ENCODE measurements at places on chromosomes 1 and 21. TPM values are rescaled to one million over a fixed set of nuclear protein-coding genes. Genes with fewer than 3 reads are reported as not detected.

Gene TMEM54
- 2.3 TPM for total RNA-seq

Gene FAM167B
- total RNA-seq = 0.68 TPM

Gene LCE3E
- total RNA-seq = not detected

Gene CA14
- total RNA-seq = not detected

Gene HRNR
- total RNA-seq = not detected

Gene CAMK2N1
- total RNA-seq = 0.83 TPM

Gene TMEM82
- total RNA-seq = not detected

Gene UHMK1
- total RNA-seq = 71.9 TPM

Gene B3GALT5
- not detected for total RNA-seq

Gene EDARADD
- 10.4 TPM for total RNA-seq

Gene CTBS
- total RNA-seq = 22.2 TPM

Gene SPRR1A
- not detected for total RNA-seq

Gene CTH
- total RNA-seq = 6.3 TPM

Gene AMY1C
- total RNA-seq = not detected

Gene ANKRD45
- not detected for total RNA-seq

Gene POU2F1
- 20.0 TPM for total RNA-seq

Gene FCRLB
- total RNA-seq = 0.20 TPM

Gene LEMD1
- 1.7 TPM for total RNA-seq
